CD4-positive, alpha-beta T cell treated with Interleukin-17A for 1 hour (primary cell): ENCODE measurements at places on chromosomes 13 and 19.

- DNase-seq = no peak
These were observed 35.6 kb downstream of the COL4A1 start for GRCh38 chr13:110271313-110271712.

GRCh38 chr19:7970716-7971448 is 27.4 kb upstream of the TIMM44 start:
- peak; percentile 23 for DNase-seq

DNA sequence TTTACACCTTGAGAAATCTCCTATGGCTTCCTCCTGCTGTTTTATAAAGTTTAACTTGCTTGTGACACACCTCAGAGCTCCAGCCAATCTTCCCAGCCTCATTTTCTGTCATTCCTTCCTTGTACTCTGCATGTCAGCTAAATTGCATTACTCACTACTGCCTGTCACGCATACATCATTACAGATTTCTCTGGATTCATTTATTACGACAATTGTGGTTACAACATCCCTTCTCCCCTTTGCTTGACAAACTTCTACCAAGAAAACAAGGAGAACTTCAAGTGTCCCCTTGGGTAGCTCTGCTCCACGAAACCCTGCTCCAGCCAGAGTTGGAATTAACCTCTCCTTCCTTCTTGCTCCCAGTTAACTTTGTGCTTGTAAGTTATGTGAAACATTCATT is 22.0 kb upstream of the GPR18 start:
- no peak for DNase-seq

GRCh38 chr13:51006067-51006845 is 96.7 kb downstream of the RNASEH2B start:
- no peak for DNase-seq

- DNase-seq = no peak
These were observed 941.9 kb upstream of the SLC10A2 start for GRCh38 chr13:104008075-104008474.

DNA sequence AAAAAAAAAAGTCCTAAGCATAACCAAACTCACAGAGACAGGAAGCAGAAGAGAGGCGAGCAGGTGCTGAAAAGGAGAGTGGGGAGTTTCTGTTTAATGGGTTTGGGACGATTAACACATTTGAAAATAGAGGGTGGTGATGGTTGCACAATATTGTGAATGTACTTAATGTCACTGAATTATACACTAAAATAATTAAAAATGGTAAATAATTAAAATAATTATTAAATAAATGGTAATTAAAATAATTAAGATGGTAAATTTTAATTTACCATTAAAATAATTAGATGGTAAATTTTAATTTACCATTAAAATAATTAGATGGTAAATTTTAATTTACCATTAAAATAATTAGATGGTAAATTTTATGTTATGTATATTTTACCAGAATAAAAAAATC is 74.8 kb upstream of the XPO4 start:
- DNase-seq = no peak

GRCh38 chr19:48511321-48511731 is 309 bp downstream of the LMTK3 start:
- no peak for DNase-seq

- DNase-seq = no peak
These were observed 63.7 kb upstream of the NPAS1 start for GRCh38 chr19:46955813-46956371.

- peak; percentile 69 for DNase-seq
These were observed 19.6 kb downstream of the TMEM150B start for GRCh38 chr19:55305491-55305890.

- no peak for DNase-seq
These were observed 14.5 kb downstream of the LIPE start for GRCh38 chr19:42412661-42413076.

DNA sequence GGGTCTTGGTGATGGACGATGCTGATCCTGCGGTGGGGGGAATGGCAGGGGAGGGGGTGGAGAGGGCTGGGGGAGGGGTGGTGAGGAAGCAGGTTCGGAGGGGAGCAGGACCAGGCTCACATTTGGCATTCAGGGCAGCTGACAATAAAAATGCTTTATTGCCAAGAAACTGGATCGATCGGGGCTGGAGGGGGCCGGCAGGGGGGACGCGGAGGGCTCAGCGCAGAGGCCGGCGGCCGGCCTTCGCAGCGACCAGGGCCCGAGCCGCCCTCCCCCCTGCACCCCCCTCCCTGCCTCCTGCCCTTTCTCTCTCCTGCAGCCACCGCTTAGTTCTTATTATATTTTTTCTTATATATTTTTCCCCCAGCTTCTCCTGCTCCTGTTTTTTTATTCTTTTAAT is 18.1 kb upstream of the POU2F2 start:
- no peak for DNase-seq

GRCh38 chr19:38654628-38655055 is 7.2 kb downstream of the ACTN4 start:
- DNase-seq = no peak

- no peak for DNase-seq
These were observed 154.9 kb downstream of the UGGT2 start for GRCh38 chr13:95898256-95898655.

DNA sequence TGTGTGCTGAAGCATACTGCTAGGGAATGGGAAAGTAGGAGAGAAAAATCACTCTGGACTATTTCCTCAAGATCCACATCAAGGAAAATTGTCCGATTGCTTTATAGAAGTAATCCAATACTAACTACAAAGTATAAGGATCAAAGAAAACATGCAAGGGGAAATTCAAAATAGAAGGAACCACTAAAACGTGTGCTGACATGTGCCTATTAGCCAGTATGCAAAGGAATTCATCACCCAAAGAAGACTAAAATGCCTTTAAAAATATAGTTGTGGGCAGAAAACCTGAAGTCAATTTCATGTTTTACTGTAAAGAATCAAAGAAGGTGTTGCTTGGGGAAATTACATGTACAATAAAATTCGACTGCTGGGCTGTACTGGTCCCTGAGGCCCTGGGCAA is 14.3 kb downstream of the DLEU7 start:
- DNase-seq = no peak

DNA sequence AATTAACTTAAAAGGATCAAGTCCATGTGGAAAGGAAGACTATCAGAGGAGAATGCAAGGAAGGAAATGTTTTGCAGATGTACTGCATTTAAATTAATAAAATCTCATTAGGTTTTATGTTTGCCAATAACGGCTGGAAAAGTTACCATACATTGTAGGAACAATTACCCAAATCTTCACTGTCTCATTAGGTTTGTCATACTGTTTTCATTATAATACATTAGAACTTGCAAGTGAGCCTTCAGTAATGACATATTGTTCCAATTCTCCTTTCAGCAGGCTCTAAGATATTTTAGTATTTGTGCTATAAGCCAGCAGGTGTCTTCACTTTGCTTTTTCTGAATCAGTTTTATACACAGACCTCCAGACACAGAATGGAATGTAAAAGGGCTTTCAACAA is 661.6 kb upstream of the KLHL1 start:
- no peak for DNase-seq

DNA sequence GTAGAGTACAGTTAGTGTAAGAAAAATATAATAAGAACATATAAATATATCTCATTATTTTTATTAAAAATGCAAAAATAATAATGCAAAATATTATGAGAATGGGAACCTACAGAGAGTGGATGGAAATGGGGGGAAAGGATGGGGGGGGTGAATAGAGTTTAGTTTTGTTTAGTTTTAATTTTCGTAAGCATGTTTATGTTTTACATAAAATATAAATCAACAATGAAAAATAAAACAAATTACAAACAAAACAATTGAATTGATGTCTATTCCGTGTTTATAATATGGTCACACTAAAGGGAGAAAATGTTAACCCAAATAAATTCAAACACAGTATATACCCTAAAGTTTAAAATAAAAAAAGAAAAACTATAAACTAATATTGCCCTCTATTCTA is 1717.4 kb upstream of the SPRY2 start:
- DNase-seq = no peak

- no peak for DNase-seq
These were observed 456.4 kb downstream of the FGF14 start for GRCh38 chr13:101945435-101945834.

DNA sequence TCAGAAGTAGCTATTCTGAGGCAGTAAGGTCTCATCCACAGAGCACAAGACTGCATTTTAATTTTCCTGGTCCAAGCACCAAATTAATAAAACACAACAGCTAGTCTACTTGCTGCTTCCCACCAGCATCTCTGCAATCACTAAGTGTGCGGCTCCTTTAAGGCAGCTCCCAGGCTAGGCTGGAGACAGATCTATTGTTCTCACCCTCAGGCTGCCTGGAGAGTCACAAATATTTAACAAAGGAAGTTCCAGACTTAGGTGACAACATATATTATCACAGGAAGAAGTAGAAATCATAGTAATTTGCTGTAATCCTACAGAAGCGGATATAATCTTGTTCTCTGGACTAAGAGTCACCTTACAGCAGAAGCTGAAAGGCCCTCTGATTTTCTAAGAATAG is 2.2 kb upstream of the EID2 start:
- no peak for DNase-seq

- DNase-seq = no peak
These were observed 58.2 kb upstream of the USE1 start for GRCh38 chr19:17156947-17157302.

DNA sequence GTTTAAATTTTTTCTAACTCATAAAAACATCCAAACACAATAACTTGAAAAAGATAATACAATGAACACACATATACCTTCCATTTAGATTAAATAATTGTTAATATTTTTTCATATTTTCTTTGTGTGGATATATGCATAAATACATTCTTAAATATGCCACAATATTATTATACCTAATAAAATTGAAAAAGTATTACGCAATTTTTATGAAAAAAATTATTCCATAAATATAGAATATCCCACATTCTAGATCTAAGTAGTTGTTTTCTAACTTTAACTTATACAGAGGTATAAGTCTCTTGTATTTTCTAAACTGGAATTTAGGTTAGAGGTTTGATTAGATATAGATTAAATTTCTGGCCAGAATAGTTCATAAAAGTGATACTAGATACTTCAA is 34.3 kb downstream of the POU4F1 start:
- no peak for DNase-seq

DNA sequence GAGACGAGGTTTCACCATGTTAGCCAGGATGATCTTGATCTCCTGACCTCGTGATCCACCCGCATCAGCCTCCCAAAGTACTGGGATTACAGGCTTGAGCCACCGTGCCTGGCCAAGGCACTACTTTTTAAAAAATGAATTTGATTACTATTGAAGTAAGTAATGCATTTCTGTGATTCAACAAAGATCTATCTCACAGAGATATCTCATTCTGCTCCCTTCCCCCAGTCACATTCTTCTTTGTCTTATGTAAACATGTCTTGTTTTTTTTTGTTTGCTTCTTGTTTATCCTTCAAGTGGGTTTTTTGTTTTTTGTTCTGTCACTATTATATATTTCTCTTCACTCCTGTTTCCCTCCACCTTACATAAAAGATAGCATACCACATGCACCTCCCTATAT is 6.6 kb downstream of the ZNF146 start:
- DNase-seq = no peak

DNA sequence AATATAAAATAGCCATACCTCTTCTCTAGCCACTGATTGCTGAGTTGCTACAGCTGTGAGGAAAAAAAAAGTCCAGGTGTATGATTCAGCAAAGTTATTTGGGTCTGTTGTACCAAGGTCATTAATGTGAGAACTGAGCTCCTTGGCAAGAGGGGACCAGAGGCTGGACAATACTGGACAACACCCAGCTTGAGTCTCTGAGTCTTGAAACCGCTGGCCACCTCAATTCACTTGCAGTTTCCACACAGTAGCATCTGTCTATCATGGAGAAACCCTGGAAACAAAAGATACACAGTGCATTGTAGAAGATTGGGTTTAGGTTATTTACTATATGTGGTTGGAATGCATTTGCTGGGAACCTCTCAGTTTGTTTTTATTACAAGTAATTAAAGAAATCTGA is 60.4 kb downstream of the WDFY2 start:
- peak; percentile 37 for DNase-seq

- DNase-seq = no peak
These were observed 17.7 kb downstream of the GNA15 start for GRCh38 chr19:3153286-3154230.

- DNase-seq = no peak
These were observed 19.6 kb downstream of the ZNF575 start for GRCh38 chr19:43552616-43553015.

DNA sequence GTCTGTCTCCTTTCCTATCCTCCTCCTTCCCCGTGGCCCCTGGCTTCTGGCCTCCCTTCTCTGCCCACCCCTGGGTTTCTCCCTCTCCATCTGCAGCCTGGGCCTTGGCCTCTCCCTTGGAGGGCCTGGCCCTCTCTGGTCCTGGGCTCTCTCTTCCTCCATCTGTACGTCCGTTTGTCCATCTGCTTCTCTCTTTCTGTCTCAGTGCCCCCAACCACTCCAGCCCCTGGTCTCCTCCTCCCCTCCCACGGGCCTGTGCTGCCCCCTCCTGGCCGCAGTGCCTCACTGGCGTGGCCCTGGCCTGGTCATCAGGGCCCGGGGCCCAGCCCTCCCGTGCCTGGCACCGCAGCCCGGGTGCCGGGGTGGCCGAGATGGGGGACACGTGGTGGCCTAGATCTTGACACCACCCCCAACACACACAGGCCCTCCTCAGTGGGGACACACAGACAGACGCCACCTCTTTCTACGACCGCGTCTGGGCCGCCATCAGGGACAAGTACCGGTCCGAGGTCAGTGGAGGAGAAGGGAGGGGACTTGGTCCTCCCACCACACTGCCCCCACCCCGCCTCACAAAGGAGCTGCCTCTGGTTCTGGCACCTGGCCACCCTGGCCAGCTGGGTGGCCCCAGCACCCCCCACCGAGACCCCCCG is 11.3 kb downstream of the PRKCSH start:
- DNase-seq = peak; percentile 36

DNA sequence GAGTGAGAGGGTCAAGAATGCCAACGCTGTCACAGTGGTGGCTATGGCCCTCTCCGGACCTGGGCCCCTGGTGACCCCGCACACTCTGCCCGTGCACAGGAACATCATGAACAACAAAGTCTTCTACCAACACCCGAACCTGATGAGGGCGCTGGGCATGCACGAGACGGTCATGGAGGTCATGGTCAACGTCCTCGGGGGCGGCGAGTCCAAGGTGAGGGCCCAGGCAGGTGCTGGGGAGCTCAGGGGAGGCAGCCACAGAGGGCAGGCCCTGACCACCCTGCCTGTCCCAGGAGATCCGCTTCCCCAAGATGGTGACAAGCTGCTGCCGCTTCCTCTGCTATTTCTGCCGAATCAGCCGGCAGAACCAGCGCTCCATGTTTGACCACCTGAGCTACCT is 62.6 kb downstream of the RYR1 start:
- DNase-seq = no peak

GRCh38 chr13:26325876-26326275 is 71.9 kb downstream of the CDK8 start:
- DNase-seq = no peak

GRCh38 chr13:37074703-37075102 is 15.2 kb upstream of the SUPT20H start:
- peak; percentile 16 for DNase-seq

- DNase-seq = peak; percentile 44
These were observed 113.2 kb downstream of the TM9SF2 start for GRCh38 chr13:99614465-99614885.

- no peak for DNase-seq
These were observed 224.5 kb downstream of the DCLK1 start for GRCh38 chr13:35906636-35907035.
